NCI-H1694 (cell line): ENCODE measurements at places on chromosomes 3 and 15.

DNA sequence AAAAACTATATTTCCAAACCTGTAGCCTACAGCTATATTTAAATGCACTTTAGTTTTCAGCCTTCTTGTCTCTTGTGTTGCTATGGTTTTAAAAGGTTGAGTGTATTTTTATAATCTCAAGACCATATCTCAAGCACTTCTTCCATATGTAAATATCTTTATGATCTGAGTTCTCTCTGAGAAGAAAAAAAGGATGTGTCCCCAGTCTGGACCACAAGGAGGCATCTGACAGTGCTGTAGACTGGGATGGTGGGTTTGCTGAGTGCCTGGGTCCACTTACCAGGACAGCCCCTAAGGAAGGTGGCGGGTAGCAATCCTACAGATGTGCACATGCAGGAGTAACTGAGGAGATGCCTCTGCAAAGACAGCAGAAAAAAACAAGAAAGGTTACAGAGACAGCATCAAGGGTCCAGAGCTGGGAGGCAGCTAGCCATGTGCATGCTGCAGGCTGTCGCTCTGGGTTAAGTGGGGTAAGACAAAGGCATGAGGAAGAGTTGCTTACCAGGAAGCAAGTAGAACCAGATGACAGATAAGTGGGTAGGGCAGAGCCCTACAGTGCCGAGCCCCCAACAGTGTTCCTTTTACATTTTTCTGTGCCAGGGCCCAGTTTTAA lies 70.6 kb upstream of the SNRK start:
- no peak for DNase-seq

- no peak for DNase-seq
These were observed 80.0 kb upstream of the EPHA6 start for GRCh38 chr3:96734273-96735009.

- peak; percentile 6 for DNase-seq
These were observed 24.1 kb upstream of the MRPS22 start for GRCh38 chr3:139319428-139320402.

- DNase-seq: no peak
These were observed 145.5 kb upstream of the ABHD17C start for GRCh38 chr15:80549654-80550053.
